ENCODE measurements at places on chromosomes 7 and 10.

GRCh38 chr10:12445701-12446334 is 96.5 kb downstream of the CAMK1D start:
- DNase-seq = no peak

DNA sequence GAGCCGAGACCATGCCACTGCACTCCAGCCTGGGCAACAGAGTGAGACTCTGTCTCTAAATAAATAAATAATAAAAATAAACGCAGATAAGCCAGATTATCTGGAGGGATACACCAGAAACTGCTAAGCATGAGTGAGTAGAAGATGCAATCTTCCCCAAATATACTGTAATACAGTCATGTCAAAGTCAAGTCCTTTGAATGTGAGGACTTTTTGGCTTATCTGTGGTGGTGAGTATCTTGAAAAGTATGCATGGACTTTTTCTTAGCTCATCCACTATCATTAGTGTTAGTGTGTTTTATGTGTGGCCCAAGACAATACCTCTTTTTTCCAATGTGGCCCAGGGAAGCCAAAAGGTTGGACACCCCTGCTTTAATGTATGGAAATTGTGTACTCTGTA is 44.7 kb upstream of the PITRM1 start:
- peak; percentile 59 for DNase-seq

DNA sequence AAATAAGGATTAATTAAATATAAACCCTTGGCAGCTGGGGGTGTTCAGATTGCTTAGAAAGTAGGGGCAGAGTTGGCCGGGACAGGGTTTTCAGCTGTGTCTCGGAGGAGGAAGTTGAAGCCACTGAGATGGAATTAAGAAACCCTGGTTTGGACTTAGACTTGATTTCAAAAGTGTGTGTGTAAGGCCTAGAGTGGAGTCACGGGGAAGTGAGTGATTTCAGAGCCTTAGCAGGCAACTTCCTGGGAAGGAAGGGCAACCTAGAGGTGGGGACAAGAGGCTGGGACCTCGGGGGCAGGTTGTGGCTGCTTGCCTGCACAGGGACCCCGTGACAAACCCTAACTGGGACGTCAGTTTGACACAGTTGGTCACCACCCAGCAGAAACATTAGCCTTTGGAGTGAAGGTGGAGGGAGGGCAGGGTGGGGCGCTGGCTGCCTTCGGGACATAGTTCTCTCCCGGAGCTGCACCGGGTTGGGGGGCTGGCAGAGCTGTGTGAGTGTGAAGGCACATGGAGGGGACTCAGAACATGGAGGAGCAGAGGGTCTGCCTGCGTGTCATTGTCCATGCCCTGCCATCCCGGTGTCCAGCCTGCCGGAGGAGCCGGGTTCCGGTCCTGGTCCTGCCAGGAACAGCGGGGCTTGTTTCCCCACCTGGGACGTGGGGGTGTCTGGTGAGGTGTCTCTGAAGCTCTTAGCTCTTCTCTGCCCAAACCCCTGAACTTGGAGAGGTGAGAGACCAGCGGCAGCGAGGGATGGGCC is 1.8 kb downstream of the BRI3 start:
- no peak for DNase-seq

DNA sequence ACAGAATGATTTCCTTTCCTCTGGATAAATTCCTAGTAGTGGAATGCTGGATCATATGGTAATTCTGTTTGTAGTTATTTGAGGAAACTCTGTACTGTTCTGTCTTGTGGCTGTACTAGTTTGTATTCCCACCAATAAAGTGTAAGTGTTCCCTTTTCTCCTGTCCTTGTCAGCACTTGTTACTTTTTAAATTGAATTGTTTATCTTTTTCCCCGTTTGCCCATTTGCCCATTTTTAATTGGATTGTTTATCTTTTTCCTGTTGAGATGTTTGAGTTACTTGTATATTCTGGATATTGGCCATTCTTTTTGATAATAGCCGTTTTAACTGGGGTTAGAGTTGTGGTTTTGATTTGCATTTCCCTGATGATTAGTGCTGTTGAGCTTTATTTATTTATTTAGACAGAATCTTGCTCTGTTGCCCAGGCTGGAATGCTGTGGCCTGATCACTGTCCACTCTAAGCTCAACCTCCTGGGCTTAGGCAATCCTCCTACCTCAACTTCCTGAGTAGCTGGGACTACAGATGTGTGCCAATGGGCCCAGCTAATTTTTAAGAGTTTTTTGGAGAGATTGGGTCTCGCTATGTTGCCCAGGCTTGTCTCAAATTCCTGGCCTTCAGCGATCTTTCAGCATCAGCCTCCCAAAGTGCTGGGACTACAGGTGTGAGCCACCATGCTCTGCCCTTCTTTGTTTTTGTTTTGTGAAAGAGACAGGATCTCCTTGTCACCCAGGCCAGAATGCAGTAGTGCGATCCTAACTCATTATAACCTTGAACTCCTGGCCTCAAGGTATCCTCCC is 23.0 kb downstream of the BMPR1A start:
- no peak for DNase-seq

DNA sequence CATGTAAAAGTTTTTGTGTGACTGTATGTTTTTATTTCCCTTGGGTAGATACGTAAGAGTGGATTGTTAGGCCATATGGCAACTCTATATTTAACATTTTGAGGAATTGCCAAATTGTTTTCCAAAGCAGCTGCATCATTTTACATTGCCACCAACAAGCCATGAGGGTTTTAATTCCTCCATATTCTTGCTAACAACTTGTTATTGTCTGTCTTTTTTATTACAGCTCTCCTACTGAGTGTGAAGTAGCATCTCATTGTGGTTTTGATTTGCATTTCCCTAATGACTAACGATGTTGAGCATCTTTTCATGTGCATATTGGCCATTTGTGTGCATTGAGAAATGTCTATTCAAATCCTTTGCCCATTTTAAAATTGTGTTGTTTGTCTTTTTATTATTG is 94.9 kb downstream of the CARD11 start:
- DNase-seq = no peak

DNA sequence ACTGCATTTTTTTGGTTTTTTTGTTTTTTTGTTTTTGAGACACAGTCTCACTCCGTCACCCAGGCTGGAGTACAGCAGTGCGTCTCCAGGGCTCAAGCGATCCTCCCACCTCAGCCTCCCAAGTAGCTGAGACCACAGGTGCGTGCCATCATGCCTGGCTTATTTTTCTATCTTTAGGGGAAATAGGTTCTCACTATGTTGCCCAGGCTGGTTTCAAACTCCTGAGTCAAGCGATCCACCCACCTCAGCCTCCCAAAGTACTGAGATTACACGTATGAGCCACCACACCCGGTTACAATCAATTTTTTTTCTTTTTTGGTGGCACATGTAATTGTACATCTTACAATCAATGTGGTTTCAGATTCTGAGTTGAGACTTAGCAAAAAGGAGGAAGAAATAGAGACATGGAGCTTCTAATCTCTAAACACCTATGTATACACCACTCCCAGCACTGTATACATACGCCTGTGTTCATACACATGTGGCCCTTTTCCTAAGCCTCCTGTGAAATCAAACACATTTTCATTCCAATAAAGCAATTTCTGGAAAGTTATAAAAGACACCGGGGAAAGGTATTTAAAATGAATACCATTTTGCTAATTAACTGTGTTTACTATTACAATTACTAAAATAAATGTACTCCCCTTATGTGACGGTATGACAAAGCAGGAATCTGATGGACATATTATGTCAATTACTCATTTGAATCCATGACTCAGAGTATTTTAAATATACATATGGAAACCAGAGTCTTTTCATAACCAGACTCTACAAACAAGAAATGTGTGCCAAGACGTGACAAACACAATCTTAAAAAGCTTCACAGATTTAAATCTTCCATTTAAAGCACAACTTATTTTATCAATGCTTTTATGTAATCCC is 40.9 kb downstream of the SMURF1 start:
- peak; percentile 52 for DNase-seq

GRCh38 chr10:31315453-31315852 is 3.6 kb upstream of the ZEB1 start:
- peak; percentile 50 for DNase-seq

GRCh38 chr10:77189520-77189919 is 448.1 kb downstream of the KCNMA1 start:
- no peak for DNase-seq

DNA sequence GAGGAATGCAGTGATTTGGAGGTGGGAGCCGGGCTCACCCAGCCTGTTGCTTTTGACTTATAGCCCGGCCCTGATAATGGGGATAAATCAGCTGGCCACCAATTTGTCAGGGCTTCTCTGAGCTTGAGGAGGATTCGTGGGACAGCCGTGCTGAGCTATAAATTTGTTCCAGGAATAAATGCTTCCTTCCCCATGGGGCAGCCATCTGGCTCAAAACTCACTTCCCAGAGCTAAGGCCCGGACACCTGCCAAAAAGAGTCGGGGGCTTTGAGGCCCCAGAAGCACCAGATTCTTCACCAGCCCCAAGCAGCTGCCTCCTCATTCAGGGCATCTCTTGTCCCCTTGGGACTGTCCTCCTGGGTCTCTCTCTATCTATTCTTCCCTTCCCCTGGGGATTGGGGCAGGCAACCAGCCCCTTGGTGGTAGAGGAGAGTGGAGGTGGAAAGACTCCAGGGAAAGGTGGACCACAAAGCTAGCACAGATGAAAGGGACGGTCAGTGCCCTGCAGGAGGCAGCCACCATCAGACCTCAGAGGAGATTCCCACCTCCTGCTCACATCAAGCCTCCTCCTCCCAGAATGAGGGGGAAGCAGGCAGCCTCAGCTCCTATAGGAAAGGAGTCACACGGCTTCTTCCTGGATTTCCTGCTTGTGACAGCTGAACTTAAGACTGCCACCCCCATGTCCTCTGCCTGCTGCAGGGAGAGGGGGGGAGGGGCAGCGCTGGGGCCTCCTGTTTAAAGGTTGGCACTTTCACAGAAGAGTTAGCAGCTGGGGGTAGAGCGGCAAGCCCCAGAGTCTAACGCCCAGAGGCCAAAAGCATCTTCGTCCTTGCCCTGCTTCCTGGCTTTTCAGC is 44.2 kb upstream of the LRRC4 start:
- DNase-seq = no peak

DNA sequence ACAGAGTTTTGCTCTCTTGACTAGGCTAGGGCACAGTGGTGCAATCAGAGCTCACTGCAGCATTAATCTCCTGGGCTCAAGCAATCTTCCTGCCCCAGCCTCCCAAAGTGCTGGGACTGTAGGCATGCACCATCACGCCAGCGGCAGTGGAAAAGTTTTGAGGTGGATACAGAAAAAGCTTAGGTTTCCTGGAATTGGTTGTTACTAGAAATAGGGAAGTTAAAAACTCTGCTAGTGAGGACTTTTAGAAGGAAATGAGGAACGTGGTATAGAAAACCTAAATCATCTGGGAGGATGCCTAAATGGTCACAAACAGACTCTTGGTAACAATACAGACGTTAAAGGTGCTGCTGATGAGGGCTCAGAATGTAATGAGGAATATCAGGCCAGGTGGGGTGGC is 10.9 kb upstream of the SNX8 start:
- DNase-seq = no peak

DNA sequence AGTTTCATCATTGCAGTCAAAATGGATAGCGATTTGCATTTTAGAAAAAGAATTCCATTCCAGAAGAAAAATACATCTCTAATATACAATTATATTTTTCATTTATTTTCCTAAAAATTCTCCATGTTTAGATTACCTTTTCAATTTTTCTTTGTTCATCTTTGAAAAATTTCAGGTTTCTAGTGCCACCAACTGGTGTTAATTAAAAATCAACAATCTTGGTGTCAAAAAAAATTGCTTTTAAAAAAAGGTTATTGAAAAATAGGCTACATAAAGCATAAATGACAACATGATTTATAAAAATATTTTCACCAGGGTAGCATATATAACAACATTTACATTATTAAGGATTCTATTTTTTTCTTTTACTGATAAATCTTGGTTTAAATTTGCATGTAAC is 53.0 kb downstream of the CCDC186 start:
- DNase-seq = no peak

DNA sequence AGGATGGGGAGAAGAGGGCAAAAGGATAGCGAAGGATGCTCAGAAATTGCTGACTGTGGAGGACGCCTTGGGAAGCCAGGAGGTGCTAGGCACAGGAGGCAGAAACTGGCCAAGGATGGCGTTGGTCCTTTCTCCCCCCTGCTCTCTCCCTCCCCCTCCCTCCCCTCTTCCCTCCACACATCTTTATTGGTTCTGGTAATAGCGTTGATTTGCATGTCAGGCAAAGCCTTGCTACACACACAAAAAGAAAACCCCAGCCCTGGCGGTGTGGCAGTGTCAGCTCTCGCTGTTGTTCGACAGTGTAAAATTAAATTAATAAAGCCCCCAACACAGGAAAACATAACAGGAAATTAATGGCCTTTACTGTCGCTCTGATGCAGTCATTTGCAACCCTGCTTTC is 47.2 kb downstream of the PAX2 start:
- no peak for DNase-seq

GRCh38 chr7:39826166-39826565 is 123.9 kb upstream of the CDK13 start:
- no peak for DNase-seq

DNA sequence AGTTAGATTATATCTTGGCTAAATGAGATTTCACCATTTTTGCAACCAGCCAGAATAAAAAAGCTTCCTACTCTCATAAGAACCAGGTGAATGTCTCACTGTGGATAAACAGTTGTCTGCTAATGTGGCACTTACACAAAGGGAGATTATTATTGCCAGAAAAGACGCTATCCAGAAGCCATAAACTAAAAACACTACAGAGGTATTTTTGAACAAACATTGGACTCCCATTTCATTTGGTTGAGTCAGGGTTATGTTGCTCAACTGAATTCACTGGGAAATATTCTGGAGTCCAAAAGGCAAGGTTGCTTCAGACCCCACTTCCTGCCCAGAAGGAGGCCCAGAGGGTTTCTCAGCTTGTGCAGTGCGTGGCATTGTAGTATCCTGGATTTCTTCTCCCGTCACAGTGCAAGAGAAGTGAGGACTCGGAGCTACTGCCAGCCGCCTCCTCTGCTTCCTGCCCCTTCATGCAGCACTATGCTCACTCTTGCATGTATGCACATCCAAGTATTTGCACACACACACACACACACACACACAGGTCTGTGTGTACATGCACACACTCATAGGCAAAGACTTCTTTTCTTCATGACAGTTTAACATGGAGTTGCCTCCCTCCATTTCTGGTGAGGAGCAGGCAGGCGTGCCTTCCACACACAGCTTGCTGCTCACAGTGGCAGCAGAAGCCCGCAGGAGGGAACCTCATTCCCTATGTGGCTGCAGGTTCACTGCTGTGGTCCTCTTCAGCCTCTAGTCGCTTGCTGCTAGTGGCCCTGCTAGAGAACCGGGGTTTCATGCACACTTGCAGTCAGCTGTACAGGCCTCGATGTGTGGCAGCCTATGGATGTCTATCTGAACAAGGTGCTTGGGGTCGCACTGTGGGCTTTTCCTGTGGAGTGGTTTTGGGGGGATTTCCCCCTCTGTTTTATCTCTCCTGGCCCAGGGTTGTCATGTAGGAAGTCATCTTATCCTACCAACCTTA is 10.1 kb downstream of the DENND10 start:
- DNase-seq = peak; percentile 49

GRCh38 chr10:47031901-47032465 is 120.8 kb downstream of the PTPN20 start:
- no peak for DNase-seq

GRCh38 chr10:127411062-127411461 is 138.0 kb upstream of the NPS start:
- no peak for DNase-seq

- DNase-seq = no peak
Observed at GRCh38 chr10:121448766-121449421, 149.3 kb downstream of the FGFR2 start.

- DNase-seq = no peak
Observed at GRCh38 chr10:122864901-122865300, 14.5 kb downstream of the FAM24B start.

Measured in NCI-H226 (cell line).